ENCODE measurements at places on chromosomes 12 and 14.

DNA sequence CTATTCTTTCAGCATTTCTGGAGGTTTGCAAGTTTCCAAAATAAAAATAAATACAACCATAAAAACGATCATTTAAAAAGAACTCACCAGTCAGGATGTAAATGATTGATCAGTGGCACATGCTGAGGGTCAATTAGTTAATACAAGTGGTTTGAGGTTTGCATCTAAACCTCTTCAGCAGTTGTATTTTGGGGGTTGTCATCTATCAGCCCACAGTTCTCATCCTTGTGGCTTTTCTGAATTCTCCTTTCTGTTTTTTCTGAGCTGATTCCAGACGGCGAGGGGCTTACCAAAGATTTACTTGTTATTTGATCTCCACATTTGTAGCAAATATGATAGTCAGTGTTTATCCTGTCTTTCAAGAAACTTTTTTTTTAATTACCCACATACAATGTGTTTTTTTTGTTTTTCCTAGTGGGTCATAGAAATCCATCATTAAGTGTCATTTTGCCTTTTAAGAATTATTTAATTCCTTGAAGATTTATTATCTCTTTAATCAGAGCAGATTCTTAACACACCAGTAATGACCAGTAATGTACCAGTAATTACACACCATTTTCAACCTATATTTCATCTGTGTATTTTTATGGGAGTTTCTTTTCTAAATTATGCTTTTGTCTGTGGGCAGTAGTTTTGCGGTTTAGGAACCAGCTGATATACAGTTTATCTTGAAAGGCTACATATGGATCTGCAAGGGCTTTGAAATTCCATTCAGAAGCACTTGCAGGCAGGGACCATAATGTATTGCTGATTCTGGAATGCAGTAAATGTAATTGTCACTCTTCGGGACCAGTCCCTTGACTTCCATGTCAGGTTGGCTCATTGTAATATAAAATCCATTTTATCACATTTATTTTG is 56.3 kb upstream of the DAAM1 start:
- DNase-seq, result peak; percentile 39

- no peak for DNase-seq
These were observed 193.1 kb downstream of the SOX5 start for GRCh38 chr12:23756416-23756815.

DNA sequence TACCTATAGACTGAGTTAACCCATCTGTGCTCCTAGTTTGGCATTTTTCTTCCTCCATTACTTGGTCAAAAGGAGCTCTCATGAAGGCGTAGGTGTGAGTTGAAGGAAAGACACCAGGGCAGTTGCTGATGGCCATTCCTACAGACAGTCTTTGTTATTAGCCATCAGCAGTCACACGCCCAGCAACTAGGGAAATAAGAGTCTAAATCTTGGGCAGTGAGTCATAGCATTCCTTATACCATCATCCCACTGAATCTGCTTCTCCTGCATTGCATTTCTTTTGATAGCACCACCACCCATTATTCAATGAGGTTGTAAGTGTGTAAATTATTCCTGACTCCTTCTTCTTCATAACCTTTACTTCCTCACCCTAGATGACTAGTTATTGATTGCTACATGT is 150.9 kb upstream of the IGF1 start:
- peak; percentile 90 for DNase-seq

DNA sequence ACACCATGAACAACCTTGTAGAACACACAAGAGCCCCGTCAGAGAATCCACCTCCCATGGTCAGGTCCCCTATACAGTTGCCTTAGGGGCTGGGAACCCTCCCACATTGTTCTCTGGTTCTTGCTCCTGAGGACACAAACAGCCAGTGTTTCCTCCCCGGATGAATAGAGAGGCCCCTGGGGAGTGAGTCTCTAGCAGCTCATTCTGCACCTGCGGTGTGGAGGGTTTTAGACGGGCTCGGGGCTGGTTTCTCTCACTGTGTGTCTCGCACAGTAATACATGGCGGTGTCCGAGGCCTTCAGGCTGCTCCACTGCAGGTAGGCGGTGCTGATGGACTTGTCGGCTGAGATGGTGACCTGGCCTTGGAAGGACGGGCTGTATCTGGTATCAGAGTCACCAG is 1052.1 kb downstream of the TMEM121 start:
- DNase-seq, result no peak

- no peak for DNase-seq
These were observed 122.3 kb upstream of the NTF3 start for GRCh38 chr12:5309654-5310053.

DNA sequence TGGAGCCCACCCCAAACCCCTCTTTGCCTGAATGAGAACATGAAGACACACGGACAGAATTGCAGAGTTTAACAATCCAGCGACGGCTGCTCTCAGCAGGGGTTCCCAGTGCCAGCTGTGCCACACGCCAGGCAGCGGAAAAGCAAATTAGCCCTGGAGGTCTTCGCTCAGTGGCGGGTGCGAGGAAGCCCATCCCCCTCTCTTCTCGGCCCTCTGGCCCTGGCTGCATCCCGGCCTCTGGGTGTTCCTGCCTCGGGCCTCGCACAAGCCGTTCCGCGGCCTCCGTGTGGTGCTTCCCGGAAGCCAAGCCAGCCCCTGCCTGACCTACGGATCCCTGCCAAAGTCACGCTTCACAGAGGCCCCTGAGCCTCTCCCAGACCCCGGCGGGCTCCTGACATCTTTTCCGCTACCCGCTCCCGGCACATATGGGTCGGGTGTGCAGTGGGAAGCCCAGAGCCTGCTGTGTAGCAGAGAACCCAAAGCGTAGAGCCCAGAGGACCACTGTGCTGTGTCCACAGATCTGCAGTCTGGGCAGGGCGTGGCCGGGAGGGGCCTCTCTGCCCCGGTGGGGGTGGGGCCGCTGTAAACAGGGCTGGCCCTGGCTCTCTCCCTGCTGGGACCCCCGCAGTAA is 70.7 kb upstream of the GALNT9 start:
- no peak for DNase-seq

DNA sequence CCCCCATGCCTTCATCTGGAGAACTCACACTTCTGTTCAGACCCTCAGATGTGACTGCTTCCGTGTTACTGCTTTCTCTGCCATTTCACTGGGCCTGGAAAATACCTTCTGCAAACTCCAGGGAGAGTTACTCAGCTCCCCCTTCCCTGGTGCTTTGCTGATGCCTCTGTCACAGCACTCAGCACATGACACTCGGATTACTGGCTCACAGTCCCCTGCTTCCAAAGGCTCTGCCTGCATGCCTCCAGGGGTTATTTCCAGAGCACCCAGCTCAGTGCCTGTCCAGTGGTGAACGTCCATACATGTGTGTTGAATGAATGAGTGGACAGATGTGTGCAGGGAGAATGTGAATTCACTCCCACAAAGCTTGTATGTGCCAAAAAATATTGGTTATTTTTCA is 237.2 kb upstream of the FKBP4 start:
- no peak for DNase-seq

DNA sequence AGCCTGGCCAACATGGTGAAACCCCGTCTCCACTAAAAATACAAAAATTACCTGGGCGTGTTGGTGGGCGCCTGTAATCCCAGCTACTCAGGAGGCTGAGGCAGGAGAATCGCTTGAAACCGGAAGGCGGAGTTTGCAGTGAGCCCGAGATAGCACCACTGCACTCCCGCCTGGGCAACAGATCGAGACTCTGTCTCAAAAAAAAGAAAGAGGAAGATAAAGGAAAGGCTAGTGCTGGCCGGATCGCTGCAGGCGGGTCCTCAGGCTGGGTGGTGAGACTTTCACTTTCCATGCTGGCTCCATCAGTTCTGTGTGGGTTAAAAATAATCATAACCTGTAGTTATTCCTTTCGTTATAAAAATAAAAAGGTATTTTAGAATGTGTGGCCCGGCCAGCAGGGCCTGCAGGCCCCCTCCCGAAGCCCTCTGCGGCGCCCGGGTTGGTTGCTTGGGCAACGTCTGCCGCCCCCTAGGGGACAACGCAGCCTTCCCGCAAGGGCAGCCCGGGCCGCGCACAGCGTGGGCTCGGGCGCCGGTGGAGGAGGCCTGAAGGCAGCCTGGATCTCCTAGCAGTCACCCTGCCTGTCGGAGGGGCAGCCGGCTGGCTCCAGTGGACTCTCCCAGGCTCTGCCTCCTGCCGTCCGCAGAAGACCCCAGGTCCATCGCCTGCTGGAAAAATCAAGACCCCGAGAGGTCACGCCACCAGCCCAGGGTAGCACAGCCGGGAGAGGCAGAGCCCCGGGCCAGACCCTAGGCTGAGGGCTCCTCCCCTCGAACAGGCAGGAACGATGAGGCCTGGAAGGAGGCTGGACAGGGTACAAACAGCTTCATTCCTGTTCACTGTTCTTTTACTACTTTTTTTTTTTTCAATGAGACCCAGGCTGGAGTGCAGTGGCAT is 5.0 kb upstream of the SLC25A47 start:
- DNase-seq, result peak; percentile 55

- no peak for DNase-seq
These were observed 7.5 kb upstream of the SIVA1 start for GRCh38 chr14:104745431-104745830.

DNA sequence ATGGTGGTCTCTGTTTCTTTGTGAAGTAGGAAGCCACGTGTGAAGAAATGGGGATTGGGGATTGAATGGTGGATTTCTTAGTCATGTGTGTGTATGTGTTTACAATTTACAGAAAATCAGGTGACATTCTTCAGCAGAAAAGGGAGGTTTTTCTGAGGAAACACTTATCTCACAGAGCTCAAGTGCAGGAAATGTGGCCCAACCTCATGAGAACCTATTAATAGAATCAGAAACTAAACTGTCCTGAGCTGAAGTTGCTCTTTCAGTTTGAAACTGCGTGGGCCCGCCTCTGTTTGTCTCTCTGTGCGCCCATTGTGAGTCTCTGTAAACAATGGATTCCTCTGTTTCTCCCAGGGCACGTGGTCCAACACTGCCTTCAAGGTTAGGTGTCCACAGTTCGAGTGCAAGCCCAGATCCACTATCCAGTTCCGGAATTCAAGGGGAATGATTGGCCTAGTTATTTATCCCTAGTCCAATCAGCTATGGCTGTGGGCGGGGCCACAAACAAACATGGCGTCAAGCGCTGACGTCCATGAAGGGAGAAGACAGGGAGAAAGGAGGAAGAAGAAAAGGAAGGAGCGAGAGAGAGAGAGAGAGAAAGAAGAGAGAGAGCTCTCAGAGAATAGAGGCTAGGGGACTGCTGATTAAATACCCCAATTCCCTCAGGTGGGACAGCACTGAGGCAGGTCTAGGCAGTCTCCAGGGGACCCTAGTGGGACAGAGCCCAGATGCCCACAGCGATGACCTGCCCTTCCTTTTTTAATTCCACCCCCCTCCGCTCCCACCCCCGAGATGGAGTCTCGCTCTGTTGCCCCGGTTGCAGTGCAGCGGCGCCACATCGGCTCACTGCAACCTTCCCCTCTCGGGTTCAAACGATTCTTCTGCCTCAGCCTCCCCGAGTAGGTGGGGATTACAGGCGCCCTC is 31.4 kb upstream of the C12orf76 start:
- no peak for DNase-seq

DNA sequence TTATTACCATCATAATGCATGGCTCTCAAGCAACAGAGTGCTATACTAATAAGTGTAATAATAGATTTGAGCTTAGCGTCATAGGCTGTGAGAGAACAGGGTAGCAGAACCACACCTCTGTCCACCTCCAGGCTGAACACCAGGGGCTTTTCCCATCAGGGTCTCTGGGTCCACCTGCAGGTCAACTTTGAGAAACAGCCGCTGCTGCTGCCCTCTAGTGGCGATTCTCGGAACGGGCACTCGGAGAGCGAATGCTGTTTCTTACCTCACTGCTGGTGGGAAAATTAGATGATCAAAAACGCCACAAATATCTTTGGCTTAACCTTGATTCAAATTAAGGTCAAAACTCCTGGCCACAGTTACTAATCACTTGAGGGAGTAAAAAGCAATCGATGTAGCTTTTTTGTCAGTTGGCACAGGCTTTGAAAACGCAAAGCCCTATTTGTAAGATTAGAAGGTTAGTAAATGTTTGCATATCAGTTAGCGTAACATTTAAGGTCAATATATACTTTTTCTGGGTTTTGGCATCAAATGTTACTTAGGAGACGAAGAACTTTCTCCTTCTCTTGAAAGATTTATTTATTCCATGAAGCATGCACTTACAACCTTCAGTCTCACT is 127.9 kb upstream of the TMEM132D start:
- peak; percentile 34 for DNase-seq

- DNase-seq, result no peak
These were observed 9.1 kb upstream of the TBX5 start for GRCh38 chr12:114414866-114415524.

DNA sequence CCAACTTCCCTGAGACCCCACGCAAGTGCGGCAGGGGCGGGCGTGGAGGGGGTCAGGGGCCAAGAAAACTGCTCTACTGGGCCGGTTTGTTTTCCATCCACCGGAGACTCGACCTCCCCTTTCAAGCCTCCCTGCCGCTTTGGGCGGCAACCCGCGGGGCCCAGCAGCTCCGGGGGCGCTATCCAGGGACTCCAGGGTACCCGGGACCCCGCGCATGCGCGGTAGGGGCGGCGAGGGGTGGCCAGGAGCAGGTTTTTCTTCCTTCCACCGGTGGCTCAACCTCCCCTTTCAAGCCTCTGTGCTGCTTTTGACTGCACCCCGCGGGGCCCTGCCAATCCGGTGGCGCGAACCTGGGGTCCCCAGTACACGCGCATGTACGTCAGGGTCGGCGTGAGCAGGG is 323.5 kb downstream of the ALG10 start:
- no peak for DNase-seq

DNA sequence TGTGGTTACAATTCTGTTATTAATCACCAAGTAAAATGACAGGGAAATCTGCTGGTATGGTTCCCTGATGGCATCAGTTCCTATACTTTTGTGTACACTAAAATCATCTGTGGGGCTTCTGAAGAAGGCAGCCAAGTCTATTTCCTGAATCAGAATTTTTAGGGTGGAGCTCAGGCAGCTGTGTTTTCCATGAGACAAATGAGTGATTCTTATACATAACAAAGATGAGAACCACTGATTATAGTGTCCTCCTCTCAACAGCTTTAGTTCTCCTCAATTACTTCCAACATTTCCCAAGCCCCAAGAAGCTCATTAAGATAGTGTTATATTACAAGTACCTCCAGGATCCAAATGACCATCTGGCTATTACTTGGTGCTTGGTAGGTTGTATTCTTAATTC is 64.5 kb upstream of the USP44 start:
- no peak for DNase-seq

DNA sequence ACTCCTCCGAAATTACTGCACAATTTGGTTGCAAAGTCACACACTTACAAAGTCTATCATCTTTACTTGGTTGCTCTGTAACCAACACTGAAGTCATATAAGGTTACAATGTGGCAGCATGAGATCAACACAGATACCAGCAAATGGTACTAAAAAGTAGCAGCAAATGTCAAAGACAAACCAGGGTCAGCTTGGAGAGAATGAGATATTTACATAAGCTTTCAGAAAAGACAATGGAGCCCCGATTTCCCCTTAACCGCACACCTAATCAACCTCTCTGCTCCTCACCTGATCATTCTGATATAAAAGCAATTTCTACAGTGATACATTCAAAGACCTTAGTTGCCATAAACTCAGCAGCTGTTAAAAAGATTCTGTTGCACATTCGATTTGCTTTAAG is 76.4 kb upstream of the FOXN3 start:
- DNase-seq, result no peak

- no peak for DNase-seq
These were observed 9.5 kb downstream of the OAS1 start for GRCh38 chr12:112916270-112916669.
